ENCODE measurements at places on chromosomes 5 and 9.
A peak's percentile ranks its signal among the peaks of the same experiment; 100 is the strongest.

- DNase-seq = no peak
- no peak overlapping the region for H3K4me3 ChIP-seq
- H3K36me3 ChIP-seq = no peaks in the 10 kb centered on the region
Measured at GRCh38 chr5:51621156-51621555, 237.9 kb downstream of the ISL1 start.

DNA sequence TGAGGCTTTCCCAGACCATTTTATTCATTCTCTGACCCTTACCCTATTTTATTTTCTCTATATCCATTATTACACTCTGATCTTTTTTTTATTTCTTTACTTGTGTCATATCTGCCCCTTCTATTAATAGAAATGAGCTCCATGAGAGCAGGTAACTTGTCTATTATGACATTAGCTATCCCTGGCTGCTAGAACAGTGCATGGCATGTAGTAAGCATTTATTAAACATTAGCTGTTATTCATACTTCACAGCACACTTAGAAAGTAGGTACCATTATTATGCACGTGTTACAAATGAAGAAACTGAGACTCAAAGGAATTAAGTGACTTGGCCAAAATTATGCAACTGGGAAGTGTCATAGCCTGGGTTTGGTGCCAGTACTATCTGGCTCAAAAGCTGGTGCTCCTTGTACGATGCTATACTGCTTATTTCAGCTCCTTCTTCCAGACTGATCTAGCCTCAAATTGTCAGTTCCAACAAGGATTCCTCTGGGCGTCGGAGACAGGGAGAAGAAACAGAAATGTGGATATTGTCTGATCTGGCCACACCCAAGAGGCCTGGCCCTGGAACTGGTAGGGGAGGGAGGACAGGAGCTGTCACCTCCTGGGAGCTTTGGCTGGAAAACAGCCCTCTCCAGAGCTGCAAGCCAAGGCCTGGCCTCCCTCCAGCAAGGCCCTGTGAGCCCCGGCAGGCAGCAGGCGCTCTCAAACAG lies 10.8 kb upstream of the NIPAL4 start:
- H3K27me3 ChIP-seq = no peaks in the 10 kb centered on the region
- no peaks in the 10 kb centered on the region for H3K4me1 ChIP-seq
- no peak overlapping the region for H3K4me3 ChIP-seq

DNA sequence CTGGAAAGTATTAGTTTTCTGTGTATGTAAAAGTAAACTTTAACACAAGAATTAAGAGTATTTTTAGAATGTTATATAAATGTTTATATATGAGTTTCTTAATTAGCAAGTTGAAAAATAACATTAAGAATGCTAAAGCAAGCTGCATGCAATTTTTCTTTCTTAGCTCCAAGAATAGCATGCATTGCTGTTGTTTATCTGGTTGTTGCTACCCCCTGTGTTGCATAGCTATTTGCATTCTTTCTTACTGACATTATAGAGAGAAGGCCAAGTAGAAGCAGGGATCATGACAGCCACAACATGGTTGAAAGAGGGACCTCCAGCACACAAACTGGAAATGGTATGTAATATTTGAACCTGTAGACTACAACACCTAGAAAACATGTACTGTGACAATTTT lies 94.8 kb downstream of the ERCC6L2 start:
- H3K36me3 ChIP-seq = peaks cover 22% of the 10 kb centered on the region
- no peak for DNase-seq
- H3K27me3 ChIP-seq = no peaks in the 10 kb centered on the region

DNA sequence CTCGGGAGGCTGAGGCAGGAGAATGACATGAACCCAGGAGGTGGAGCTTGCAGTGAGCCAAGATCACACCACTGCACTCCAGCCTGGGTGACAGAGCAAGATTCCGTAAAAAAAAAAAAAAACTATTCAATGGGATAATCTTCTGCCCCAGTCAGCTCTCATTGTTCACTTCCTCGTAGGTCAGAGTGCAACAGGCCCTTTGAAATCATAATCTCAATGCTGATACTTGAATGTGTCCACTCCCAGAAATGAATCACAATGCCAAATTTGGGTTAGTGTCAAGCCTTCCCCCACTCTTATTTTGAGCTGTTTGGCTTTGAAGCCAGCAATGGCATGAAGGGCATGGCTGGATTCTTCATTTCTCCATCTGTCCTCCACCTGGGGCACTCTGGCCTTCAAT lies 610.3 kb upstream of the KLF4 start:
- H3K27ac ChIP-seq = no peak overlapping the region
- no peak overlapping the region for H3K4me3 ChIP-seq
- H3K36me3 ChIP-seq = no peaks in the 10 kb centered on the region
- no peaks in the 10 kb centered on the region for H3K27me3 ChIP-seq
- no peaks in the 10 kb centered on the region for H3K4me1 ChIP-seq
- DNase-seq = no peak

DNA sequence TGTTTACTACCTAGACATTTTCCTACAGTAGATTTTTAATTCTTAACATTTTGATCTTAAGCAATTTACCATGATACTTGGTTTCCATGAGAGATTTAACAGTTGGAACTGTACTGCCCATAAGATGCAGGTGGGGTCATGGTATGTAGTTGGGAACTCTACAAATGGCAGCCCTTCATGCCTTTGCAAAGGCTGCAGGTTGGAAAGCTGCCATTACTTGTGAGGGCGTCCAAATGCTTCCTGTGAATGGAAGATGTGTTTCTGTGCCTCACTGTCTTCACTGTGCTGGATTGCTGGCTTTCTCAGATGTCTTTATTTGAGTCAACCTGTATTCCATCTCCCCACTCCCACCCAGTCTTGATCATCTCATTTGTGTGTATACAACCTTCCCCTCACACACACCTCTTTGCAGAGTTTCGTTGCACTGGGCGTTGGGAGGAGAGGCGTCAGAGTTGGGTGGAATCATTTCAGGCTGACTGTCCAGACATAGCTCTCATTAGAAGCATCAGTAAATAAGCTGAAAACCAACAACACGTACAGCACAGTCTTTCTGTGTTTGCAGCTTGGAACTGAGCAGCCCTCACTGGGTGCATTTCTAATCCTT lies 14.8 kb upstream of the ABL1 start:
- no peaks in the 10 kb centered on the region for H3K36me3 ChIP-seq
- H3K4me1 ChIP-seq = no peaks in the 10 kb centered on the region
- H3K27me3 ChIP-seq = no peaks in the 10 kb centered on the region
- no peak for DNase-seq

DNA sequence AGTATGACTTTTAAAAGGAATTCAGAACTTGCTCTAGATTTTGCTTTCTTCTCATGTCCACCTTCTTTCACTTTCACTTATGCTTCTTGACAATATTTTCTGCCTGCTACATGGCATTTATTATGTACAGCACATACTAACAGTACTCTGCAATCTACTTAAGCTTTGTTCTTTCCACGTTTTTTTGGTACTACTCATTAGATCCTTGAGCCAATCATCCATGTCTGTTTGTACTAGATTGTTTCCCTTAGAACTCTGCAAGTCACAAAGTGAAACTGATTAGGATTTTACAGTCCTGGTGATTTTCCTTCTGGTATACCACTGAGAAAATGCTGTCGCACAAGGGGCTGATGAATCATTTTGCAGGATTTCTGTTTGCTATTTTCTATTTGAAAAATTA lies 78.3 kb downstream of the PARP8 start:
- H3K27ac ChIP-seq = peak overlapping the region; percentile 37
- H3K36me3 ChIP-seq = no peaks in the 10 kb centered on the region
- H3K27me3 ChIP-seq = no peaks in the 10 kb centered on the region
- peak overlapping the region; percentile 40 for H3K4me3 ChIP-seq

Data from tibial artery (tissue), 4 donors.